NCI-H2081 (cell line): ENCODE measurements at places on chromosomes 3 and 15.

GRCh38 chr3:51024765-51025632 is 350.3 kb downstream of the DOCK3 start:
- no peak for DNase-seq

DNA sequence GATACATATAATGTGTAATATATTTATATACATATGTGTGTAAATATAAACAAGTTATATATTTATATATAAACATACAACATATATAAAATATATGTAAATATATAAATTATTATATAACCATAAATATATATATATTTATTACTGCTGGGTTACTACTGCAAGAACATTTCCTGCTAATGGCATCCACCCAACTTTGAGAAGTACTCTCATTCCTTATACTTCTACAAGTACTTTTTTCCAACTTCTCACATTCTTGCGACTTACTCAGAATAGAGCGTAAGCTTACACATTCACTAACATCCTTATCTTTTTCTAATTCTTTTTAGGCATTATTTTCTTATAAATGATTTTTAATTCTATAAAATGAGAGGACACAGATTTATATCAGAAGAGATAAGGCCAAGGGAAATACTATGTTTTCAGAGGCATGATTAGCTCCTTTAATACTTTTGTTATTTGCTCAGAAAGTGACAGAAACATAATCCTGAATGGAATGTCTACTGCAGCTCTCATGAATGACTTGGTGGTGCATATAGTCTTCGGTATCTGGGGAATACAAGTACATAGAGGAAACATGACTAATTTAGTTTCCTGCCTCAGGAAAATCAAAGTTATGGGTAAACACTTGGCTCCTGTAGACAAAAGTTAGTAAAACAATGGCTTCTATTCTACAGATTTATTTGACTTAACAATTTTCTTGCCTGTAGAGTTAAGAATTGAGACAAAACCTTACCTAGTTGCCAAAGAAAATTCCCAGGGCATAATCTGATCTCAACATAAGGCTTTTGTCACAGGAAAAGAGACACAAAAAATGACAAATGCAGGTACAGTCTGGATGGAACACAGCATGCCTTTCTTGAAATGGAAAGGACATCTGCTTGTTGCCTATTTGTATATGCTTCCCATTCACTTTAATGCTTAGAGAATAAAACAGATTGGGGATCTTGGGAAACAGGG is 453.9 kb downstream of the SQOR start:
- DNase-seq, result no peak

DNA sequence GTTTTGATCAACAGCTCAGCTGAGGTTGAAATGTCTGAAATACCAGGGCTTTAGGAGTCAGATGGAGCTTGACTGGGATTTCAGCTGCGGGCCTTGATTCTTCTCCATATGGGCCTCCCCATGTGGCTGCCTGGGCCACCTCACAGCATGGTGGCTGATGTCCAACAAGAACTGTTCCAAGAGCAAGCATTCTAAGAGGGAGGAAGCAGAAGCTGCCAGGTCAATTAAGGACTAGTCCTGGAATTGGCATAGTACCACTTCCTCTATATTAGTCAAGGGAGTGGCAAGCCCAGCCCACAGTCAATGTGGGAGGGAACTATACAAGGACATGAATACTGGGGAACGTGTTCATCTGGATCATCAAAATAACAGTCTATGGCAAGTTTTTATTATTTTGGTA is 181.7 kb upstream of the ANKRD28 start:
- DNase-seq, result no peak

GRCh38 chr3:87173071-87173470 is 54.0 kb upstream of the CHMP2B start:
- no peak for DNase-seq

- peak; percentile 17 for DNase-seq
Observed at GRCh38 chr3:152405915-152406802, 137.4 kb downstream of the MBNL1 start.

GRCh38 chr3:134294302-134295280 is 43.9 kb upstream of the RYK start:
- DNase-seq, result no peak

- DNase-seq, result no peak
Observed at GRCh38 chr3:177931346-177931745, 604.9 kb upstream of the KCNMB2 start.
